Neural progenitor cell (in vitro differentiated cells): ENCODE measurements at places on chromosomes 3 and 15. TPM values are rescaled to one million over a fixed set of nuclear protein-coding genes. Genes with fewer than 3 reads are reported as not detected.

Gene SLC22A14
- total RNA-seq: not detected in 2 replicates

Gene GMNC
- not detected in 2 replicates for total RNA-seq

Gene SCG5
- 69.4 and 101 TPM in 2 replicates for total RNA-seq

Gene TMEM45A
- total RNA-seq: 53.8 and 82.7 TPM in 2 replicates

Gene GPR27
- 18.3 and 19.4 TPM in 2 replicates for total RNA-seq

Gene RPL32
- total RNA-seq: 1,028 and 2,309 TPM in 2 replicates

Gene IQCH
- 6.4 and 21.0 TPM in 2 replicates for total RNA-seq

Gene EPHB1
- total RNA-seq: 8.8 and 9.1 TPM in 2 replicates

Gene PGBD4
- total RNA-seq: 0.93 and 1.7 TPM in 2 replicates

Gene IQCF5
- total RNA-seq: not detected in 2 replicates

GRCh38 chr3:53513556-53514190, 19.3 kb downstream of the CACNA1D start:
- no peaks in the 10 kb centered on the region for H3K27me3 ChIP-seq
- H3K36me3 ChIP-seq: no peaks in the 10 kb centered on the region
- no peak for DNase-seq
- no peak overlapping the region for H3K4me3 ChIP-seq
- H3K27ac ChIP-seq: no peak overlapping the region

GRCh38 chr3:55607844-55608243, 120.7 kb upstream of the WNT5A start:
- H3K36me3 ChIP-seq: no peaks in the 10 kb centered on the region
- H3K4me3 ChIP-seq: no peak overlapping the region
- peaks cover 40% of the 10 kb centered on the region for H3K4me1 ChIP-seq
- no peak for DNase-seq
- no peak overlapping the region for H3K27ac ChIP-seq

DNA sequence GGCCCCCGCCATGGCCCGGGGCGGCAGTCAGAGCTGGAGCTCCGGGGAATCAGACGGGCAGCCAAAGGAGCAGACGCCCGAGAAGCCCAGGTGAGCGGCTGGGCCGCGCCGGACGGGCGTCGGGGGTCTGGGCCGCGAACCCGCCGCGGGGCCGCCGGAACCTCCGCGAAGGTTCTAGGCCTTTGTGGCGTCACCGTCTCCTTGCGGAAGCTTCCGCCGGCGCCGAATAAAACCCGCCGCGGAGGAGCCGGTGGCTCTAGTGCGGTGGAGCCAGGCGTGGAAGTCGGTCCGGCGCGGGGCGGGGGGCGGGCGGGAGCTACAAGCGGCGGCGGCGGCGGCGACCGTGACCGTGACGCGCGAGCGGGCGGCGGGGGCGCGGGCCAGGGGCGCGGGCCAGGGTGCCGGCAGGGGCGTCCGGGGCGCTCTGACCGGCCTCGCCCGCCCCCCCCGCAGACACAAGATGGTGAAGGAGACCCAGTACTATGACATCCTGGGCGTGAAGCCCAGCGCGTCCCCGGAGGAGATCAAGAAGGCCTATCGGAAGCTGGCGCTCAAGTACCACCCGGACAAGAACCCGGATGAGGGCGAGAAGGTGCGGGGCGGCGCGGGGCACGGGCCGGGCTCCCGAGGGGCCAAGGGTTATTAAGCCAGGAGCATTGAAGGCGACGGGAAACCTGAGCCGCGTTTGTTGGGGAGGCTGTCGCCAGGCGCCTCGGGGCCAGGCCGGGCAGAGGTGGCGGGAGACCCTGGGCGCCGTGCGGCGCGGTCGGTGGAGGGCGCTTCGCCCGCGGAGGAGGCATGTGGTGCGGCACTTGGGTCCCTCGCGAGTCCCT, at the start of gene DNAJA4:
TSS of gene DNAJA4 (plus strand) at position 259 of the 833 bp plus-strand sequence. CDS start at position 461, 202 bp downstream.
- H3K36me3 ChIP-seq: no peaks in the 10 kb centered on the region
- no peak within 1 kb of the TSS for H3K4me3 ChIP-seq
- peak; percentile 17 for DNase-seq
- no peak within 1 kb of the TSS for H3K27ac ChIP-seq

GRCh38 chr15:47813748-47814384, 96.6 kb downstream of the SEMA6D start:
- H3K4me3 ChIP-seq: no peak overlapping the region
- DNase-seq: no peak
- no peaks in the 10 kb centered on the region for H3K36me3 ChIP-seq

DNA sequence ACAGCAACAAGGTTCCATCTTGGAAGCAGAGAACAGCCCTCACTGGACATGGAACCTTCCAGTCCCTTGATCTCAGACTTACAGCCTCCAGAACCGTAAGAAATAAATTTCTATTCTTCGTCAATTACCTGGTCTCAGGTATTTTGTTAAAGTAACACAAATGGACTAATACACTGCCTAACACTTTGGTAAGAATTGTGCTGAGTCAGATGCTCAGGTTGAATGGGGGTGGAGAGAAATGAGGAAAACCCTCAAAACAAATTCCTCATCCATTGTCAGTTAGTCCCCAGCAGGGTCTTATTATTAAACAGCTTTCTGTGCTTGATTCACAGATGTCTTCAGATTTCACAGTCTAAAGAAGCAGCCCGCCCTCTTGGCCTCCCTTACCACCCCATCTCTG, 306.2 kb upstream of the SLCO3A1 start:
- no peaks in the 10 kb centered on the region for H3K36me3 ChIP-seq
- H3K4me3 ChIP-seq: no peak overlapping the region
- peaks cover 9% of the 10 kb centered on the region for H3K4me1 ChIP-seq
- H3K27me3 ChIP-seq: no peaks in the 10 kb centered on the region
- no peak for DNase-seq

DNA sequence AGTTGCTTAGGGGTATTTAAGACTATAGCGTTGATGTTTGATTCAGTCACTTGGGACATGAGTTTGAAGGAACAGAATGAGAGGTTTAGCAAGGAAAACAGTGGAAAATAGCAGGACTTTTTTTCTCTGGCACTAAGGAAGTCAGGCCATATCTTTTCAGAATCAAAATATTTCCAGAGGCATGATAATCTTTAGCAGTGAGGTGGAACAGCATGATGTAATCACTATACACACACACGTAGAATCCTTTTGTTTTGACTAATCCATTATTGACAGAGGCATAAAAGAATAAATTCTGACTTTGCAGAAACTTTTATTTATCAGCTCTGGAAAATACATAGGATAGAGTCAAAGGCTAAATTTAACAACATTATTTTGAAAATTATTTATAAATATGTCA, 174.1 kb downstream of the ZPLD1 start:
- H3K4me3 ChIP-seq: no peak overlapping the region
- H3K4me1 ChIP-seq: no peaks in the 10 kb centered on the region
- no peaks in the 10 kb centered on the region for H3K27me3 ChIP-seq
- no peak for DNase-seq
- no peaks in the 10 kb centered on the region for H3K36me3 ChIP-seq

DNA sequence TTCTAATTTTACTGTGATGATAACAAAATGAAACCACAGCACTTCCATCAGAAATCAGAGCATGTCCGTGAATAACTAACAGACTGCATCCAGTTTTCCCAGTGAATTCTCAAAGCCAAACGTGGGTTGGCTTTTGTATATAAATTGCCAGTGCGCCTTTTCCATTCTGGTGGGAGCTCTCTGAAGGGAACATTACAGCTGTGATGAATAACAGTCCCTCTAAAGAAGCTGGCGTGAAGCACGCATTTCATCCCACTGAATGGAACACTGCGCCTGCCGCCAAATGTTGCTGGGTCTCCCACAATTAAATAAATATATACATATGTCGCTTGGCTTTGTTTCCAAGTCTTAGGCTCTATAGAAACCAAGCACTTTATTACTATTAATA, 113.0 kb upstream of the PFN2 start:
- H3K27ac ChIP-seq: no peak overlapping the region
- no peaks in the 10 kb centered on the region for H3K27me3 ChIP-seq
- DNase-seq: no peak
- H3K4me3 ChIP-seq: no peak overlapping the region
- H3K4me1 ChIP-seq: peaks cover 12% of the 10 kb centered on the region
- no peaks in the 10 kb centered on the region for H3K36me3 ChIP-seq

GRCh38 chr15:81336568-81336967, 12.6 kb upstream of the STARD5 start:
- no peaks in the 10 kb centered on the region for H3K36me3 ChIP-seq
- DNase-seq: no peak
- H3K27ac ChIP-seq: no peak overlapping the region
- no peak overlapping the region for H3K4me3 ChIP-seq
- H3K4me1 ChIP-seq: no peaks in the 10 kb centered on the region

DNA sequence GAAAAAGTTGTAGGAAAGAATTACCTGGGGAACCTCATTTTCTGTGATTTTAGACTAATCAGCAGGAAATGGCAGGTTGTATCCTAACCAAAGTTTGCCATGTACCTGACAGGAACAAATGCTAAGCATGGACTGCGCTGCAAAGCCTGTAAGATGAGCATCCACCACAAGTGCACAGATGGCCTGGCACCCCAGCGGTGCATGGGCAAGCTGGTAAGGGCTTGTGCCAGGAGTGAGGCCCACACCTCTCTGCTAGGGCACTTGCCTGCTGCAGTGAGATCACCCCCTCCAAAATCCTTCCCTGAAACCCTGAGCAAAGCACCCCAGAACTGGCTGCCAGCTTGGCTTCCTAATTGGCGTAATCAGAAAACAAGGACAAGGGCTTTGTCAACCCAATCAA, 102.6 kb downstream of the STAC start:
- H3K4me1 ChIP-seq: no peaks in the 10 kb centered on the region
- no peaks in the 10 kb centered on the region for H3K36me3 ChIP-seq
- no peak overlapping the region for H3K4me3 ChIP-seq
- no peaks in the 10 kb centered on the region for H3K27me3 ChIP-seq
- H3K27ac ChIP-seq: no peak overlapping the region

DNA sequence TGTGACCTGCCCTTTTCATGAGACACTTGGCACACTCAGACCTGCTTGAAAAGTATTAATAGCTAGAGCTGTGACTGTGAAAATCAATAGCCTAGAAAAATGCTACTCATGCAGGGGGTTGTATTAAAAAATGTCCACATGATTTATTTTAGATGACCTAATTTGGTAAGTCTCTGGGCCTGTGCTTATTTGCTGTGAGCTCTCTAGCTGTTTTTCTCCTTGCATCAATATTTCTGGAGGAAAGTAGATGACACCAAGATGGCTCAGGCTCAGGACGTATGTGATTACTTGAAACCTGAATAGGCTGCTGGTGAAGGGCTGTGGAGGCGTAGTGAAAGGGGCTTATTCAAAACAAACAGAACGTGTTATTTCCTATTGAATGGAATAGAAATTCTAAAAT, 29.5 kb downstream of the KCNAB1 start:
- no peaks in the 10 kb centered on the region for H3K27me3 ChIP-seq
- H3K36me3 ChIP-seq: no peaks in the 10 kb centered on the region
- H3K27ac ChIP-seq: no peak overlapping the region
- peak; percentile 12 for DNase-seq

- H3K27ac ChIP-seq: no peak overlapping the region
- no peak for DNase-seq
- H3K4me1 ChIP-seq: peaks cover 6% of the 10 kb centered on the region
- H3K36me3 ChIP-seq: no peaks in the 10 kb centered on the region
Measured at GRCh38 chr15:69692342-69692741, 239.7 kb downstream of the RPLP1 start.

DNA sequence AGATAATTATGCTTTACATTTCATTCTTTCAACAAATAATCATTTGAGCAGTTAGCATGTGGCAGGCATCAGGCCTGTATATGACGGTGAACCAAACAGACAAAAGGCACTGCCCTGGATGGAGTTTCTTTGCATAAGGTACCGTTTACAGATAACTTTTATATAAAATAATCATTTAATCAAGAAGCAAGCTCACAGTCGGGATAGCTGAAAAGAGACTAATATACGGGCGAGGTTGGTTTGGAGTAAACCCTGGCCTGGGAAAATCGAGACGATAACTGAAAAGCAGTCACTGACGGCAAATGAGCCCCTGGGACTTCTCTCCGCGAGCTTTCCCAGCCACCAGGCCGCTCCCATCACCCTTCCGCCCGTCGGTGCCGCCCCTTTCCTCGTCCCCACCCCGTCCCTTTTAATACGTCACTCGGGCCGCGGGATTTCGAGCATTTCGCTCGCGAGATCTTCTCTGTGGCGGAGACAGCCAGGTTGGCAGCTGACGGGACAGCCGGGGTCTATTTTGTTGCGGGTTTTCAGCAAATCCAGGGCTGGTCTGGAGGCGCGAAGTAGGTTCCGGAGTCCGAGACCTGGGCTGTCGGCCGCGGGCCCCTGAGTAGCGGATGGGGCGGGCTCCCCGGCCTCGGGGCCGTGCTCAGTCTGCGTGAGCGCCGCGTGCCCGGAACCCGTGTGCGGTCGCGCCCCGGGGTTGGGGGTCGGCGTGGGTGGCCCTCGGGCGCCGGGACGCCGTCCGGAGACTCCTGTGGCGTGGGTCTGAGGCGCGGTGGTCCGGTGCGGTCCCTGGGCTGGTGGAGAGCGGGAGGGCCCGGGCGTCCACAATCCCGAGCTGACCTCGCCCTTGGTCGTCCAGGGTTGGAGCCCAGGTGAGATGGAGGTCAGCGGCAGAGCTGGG, at the start of gene NMD3:
TSS of gene NMD3 (plus strand) at position 462 of the 904 bp plus-strand sequence. CDS start 703 bp downstream, outside the sequence.
- H3K27ac ChIP-seq: peak within 1 kb of the TSS; percentile 46
- peaks cover 18% of the 10 kb centered on the region for H3K4me1 ChIP-seq
- peaks cover 9% of the 10 kb centered on the region for H3K36me3 ChIP-seq
- H3K4me3 ChIP-seq: peak within 1 kb of the TSS; percentile 85
- peak; percentile 96 for DNase-seq

GRCh38 chr3:72444656-72445223, 403.5 kb downstream of the SHQ1 start:
- peaks cover 19% of the 10 kb centered on the region for H3K27me3 ChIP-seq
- no peak for DNase-seq
- H3K4me3 ChIP-seq: peak overlapping the region; percentile 90
- peaks cover 36% of the 10 kb centered on the region for H3K4me1 ChIP-seq
- H3K27ac ChIP-seq: no peak overlapping the region
- no peaks in the 10 kb centered on the region for H3K36me3 ChIP-seq

GRCh38 chr15:81475471-81475870, 101.5 kb upstream of the TMC3 start:
- H3K4me3 ChIP-seq: no peak overlapping the region
- no peaks in the 10 kb centered on the region for H3K27me3 ChIP-seq
- no peaks in the 10 kb centered on the region for H3K4me1 ChIP-seq

- H3K4me1 ChIP-seq: peaks cover 14% of the 10 kb centered on the region
- no peaks in the 10 kb centered on the region for H3K36me3 ChIP-seq
- DNase-seq: no peak
- H3K27ac ChIP-seq: no peak overlapping the region
Measured at GRCh38 chr3:7518026-7518425, 657.1 kb downstream of the GRM7 start.

- H3K4me3 ChIP-seq: no peak overlapping the region
- H3K36me3 ChIP-seq: no peaks in the 10 kb centered on the region
- H3K27ac ChIP-seq: no peak overlapping the region
- H3K27me3 ChIP-seq: no peaks in the 10 kb centered on the region
Measured at GRCh38 chr3:136173939-136174490, 22.1 kb downstream of the MSL2 start.

DNA sequence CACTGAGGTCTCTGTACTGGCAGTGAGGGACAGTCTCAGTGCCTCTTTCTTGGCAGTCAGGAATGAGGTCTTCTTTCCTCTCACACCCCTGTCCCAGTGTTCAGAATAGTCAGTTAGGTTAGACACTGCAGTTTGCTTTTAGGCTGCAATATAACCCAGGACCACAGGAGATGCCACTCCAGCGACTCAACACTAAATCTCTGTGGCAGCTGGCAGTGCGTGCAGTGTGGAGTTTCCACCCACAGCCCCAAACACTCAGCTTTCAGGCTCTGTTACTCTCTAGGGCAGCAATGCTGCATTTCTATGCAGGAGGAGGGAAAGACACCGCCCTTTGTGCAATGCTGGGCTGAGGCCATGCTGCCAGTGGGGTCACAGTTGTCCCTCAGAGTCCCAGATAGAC, 150.2 kb upstream of the SUCLG2 start:
- DNase-seq: no peak
- H3K4me1 ChIP-seq: no peaks in the 10 kb centered on the region
- no peak overlapping the region for H3K27ac ChIP-seq
